ENCODE measurements at places on chromosomes 7 and 10.

DNA sequence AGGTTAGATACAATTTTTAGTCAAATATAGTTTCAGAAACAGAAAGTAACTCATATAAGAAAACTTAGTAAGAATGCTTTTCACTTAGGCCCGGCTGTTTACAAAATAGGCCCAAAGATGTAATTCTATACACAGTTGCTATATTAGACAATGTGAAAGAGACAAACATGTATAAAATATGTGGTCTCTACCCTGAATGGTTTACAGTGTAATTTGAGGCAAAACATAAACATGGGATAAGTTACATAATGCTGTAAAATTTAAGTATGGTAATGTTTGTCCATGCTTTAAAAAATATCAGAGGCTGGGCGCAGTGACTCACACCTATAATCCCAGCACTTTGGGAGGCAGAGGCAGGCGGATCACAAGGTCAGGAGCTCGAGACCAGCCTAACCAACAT is 18.7 kb downstream of the KRIT1 start:
- DNase-seq: no peak

DNA sequence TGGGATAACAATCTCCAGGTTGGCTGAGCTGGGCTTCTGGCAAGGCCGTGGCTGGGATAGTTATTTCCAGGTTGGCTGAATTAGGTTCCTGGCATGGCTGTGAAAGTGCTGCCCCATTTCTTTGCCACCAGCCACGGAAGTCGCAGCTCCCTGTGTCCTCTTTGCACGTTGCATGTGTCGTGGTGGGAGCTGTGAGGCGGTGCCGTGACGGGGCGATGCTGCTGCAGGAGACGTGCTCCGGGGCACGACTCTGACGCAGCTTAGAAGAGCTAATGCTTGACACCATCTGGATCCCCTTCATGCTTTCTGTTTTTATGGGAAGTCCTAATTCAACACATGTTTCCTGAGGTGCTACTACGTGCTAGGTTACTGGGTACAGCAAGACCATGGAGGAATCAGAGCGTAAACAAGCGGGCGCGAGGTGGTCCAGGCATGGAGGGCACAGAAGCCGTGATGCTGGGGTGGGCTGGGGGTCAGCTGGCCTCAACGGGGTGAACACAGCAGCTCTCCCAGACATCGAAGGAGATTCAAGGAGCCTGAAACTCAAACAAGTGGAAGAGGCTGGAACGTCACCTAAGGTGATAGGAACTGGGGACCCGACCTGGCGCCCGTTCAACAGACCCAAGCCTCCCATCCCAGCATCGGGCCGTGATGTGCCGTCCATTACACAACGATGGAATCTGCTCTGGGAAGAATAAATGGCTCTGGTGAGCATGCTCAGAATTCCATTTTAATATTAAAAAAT is 407.1 kb downstream of the DNAJB6 start:
- no peak for DNase-seq

GRCh38 chr10:73079779-73080541 is 16.7 kb downstream of the P4HA1 start:
- no peak for DNase-seq

GRCh38 chr7:2115760-2116447 is 116.8 kb downstream of the MAD1L1 start:
- DNase-seq: peak; percentile 84

DNA sequence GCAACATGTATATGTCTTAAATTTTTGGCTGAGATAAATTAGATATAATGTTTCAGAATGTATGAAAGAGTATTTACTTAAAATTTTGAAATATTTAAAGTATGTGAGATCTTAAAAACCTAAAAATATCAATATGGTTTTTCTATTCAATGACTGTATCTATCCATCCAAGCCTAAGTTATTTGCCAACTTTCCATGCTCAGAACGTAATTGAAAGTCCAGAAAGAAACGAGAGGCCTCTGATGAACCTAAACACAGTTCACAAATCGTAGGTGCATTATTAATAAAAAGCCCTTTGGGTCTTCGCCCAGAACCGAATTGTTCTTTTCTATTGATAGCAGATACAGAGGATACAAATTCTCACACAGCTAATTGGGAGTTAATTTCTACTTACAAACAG is 6.5 kb downstream of the SVIL start:
- DNase-seq: no peak

Data from cardiac septum (tissue), 1 donor.